NCI-H774 (cell line): ENCODE measurements at places on chromosomes 2 and 18.

DNA sequence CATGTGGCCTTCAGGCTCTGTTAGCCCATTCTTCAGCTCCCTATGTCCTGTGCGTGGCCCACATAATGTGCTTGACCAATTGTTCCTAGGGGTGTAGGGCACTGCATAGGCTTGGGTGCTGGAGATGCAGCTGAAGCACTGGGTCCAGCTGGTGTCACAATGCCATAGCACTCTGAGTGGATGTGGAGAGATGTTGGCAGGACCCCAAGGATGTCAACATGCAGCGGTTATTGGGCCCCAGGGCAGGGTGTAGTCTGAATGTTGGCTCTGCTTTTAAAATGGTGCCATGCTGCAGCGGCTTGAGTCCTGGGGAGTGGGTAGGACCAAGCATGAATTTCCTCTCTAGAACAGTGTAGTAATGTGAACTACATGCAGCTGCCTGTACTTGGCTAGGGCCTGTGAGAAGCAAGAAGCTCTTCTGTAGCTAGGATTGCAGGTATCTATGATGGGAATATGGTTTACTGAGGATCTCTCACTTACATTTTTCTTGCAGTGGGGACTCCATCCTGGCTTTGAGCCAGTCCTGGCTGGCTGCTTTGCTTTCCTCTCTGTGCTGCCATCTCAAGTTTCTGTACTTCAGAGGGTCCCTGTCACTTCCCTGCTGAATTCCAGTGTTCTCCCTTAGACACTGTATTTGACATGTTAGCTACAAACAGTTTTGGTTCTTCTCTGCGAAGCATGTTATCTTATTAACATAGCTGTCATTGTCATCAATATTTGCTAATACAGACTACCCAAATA lies 148.4 kb downstream of the CSRNP3 start:
- DNase-seq = no peak

GRCh38 chr2:28322051-28322450 lies 70.6 kb upstream of the FOSL2 start:
- no peak for DNase-seq

DNA sequence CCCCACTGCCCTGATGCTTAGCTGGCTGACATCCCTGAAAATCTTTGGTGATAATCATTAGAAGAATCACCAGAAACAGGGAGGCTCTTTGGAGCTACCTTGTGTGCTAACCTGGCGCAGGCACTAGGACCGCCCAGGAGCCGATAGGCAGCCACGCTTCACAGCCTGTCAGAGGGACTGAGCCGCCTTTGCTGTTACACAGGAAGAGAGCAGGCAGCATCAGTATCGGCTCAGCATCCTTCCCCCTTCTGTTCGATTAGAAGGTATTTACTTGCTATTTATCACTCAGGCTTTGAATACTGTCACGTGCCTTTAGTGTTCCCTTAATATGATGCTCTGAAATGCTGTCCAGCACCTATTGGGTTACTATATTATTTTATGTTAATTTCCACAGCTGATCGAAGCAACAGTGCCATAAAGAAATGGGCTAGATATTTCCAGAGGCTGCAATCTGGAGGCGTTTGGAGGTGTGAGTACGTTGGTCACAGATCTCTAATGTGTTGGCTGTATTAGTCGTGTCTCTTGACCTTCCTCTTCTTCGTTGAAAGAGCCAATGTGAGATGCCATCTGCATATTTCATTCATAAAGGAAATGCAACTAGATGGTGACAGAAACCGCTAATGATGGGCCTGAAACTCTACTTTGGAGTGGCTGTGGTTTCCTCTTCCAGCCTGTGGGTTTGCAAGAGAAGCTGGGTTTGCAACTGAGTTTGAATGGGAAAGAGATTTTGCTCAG lies 110.4 kb upstream of the RAB27B start:
- peak; percentile 4 for DNase-seq

DNA sequence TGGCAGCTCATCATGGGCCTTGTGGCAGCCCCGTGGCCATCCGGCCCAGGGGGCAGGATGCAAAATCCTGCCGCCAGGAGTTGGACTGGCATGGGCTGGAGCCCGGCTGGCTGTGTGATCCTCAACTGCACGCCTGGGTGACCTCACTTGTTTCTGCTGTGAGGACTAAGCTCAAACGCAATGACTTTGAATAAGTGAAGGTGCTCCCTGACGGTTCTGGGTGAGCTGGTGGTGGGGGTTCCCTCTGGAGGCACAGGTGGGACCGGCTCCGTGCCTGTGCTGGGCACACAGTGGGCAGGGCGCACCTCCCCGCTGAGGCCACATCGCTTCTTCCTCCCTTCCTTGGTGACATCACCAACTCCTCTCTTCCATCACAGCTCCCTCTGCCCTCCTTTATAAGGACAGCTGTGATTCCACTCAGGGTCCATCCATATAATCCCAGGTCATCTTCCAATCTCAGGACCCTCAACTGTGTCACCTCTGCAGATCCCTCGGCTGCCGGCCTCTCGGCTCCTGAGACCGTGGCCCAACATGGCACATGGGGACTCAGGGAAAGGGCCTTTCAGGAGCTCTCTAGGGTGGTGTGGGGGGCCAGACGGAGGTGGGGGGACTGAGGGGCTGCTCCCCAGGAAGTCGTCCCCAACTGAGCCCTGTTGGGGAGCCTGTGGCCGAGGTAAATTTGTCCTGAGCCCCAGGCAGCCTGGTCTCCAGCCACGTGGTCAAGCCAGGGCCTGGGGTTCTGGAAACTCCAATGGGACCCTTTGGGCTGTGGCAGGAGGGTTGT lies 75.5 kb upstream of the ODC1 start:
- no peak for DNase-seq

DNA sequence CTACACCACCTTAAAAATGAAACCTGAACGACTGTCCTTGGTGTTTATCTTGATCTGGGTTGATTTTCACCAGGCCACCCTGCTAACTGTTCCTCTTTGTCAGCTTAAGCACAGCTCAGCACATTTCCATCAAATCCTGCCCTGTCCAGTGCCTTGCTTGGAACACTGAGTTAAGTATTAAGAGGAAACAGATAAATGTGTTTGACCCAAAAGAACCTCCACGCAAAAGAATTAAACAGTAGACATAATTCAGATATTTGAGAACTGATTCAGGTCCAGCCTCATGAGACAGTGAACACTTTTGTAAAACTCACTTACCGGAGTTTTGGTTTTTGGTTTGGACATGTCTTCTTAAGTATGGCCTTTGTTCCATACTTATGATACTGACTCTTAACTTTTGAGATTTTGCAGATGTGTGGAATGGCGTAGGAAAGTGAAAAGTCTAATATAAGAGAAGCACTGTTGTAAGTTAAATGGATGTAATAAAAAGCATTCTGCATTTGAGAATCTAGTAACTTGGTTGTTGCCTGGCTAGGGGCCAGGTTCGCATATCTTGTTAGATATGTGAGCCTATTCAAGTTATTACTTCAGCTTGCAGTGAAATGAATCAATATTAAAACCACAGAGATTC lies 88.9 kb upstream of the SERPINE2 start:
- DNase-seq = no peak

DNA sequence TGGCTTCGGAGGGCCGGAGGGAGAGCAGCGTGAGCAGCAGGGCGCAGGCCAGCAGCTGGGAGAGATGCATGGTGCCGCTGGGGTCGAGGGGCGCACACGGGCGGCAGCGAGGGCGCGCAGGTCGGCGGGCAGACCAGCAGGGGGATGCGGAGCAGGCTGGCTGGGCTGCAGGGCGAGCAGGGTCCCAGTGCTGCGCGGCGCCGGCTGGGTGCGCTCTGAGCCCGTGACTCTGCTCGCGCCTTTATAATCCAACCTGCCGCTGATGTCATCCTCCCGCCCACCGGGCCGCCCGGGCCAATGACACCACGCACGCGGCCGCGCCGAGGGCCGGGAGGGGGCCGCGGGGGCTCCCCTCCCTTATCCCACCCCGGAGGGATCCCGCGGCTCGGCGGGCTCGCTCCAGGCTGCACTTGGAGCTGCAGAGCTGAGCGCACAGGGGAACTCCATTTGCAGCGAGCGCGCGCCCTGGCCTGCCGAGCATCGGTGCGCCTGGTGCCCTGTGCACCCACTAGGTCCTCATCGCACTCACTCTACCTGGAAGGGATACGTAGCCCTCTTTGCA lies at the start of gene NPPC:
TSS of gene NPPC (minus strand) at position 217 of the 562 bp plus-strand sequence. CDS start at position 70, 147 bp downstream.
- peak; percentile 8 for DNase-seq

DNA sequence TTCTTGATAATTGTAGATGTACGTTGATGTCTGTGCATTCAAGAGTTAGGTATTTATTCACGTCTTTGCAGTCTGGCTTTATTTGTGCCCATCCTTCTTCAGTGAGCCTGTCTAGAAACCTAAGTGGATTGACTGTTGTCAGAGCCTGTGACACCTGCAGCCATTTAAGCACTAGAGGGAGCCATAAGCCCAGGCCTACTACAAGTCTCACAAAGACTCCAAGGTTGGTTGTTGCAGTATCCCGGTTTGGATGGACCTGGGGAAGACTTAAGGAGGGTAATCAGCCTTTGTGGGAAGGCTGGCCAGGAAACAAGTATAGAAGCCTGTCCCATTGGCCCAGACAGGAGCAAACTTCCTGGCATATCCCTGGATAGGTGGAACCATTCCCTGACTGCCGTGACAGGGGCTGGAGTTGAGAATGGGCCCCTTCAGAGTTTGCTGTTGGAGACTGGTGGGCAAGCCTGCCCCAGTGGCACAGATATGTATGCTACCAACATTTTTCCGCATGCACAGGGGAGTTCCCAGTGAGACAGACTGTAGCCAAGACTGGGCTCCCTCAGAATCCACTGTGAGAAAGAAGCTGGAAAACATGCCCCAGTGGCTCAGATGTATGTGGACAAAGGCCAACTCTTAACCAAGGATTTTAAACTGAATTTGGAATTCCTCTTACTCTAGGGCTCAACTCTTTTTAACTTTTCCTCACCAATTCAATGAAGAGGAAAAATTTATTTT lies 9.3 kb upstream of the LRRC30 start:
- DNase-seq = peak; percentile 4

DNA sequence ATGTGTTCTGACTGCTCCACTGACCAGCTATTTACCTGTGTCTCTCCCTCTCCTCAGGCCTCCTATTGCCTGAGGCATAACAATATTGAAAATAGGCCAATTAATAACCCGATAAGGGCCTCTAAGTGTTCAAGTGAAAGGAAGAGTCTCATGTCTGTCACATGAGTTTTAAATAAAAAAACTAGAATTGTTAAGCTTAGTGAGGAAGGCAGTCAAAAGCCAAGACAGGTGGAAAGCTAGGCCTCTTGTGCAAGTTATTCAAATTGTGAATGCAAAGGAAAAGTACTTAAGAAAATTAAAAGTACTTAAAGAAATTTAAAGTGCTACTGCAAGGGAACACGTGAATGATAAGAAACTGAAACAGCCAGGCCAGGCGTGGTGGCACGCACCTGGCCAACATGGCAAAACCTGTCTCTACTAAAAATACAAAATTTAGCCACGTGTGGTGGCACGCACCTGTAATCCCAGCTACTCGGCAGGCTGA lies 44.9 kb upstream of the TAF4B start:
- DNase-seq = no peak

DNA sequence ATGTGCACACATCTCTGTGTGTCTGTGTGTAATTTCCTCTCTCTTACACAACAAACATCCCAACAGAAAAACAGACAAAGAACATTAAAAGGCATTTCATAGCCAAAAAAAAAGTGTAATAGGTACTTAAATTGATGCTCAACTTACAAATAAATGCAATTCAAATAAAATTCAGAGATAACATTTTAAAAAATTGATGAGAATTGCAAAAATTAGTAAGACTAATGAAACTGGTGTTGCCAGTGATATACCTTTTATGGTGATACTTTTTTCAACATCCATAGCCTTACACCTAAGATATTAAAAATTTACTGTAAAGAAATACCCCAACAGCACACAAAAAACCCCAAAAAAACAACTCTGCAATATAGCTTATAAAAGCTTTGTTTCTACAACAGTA lies 76.0 kb downstream of the SS18 start:
- no peak for DNase-seq

- no peak for DNase-seq
Observed at GRCh38 chr18:56651771-56652092, 573 bp downstream of the WDR7 start.

DNA sequence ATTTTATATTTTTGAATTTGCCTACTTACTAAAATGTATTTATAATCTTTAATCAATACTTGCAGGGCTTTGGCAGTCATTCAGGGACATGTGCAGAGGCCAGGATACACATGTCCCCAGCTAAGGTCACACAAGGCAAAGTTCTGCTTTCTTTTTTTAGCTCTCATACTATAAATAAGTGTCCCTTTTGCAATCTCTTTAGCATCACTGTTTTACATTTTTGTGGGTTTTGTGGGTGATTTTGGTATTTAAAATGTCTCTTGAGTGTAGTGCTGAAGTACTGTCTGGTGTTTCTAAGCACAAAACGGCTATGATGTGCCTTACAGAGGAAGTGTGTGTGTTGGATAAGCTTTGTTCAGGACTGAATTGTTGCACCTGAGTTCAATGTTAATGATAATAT lies 309.0 kb upstream of the GULP1 start:
- DNase-seq = no peak

DNA sequence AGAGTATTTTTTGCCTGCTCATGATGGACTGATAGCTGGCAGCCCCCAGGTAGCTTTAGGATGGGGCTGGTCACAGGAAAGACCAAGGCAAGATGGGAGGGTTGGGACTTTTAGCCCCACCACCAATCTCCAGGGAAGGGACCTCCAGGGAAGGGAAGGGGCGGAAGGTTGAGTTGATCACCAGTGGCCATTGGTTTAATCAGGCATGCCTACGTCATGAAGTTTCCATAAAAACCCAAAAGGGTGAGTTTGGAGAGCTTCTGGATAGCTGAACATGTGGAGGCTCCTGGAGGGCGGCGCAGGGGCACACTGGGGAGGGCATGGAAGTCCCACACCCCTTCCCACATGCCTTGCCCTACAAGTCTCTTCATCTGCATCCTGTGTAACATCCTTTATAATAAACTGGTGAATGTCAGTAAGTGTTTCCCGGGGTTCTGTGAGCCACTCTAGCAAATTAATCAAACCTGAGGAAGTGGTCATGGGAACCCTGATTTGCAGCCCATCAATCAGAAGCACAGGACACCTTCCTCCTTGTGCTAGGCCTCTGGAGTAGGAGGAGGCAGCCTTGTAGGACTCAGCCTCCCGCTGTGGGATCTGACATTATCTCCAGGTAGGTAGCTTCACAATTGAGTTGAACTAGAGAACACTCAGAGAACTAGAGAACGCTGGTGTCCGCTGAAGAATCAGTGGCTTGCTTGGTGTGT lies 30.3 kb downstream of the RAB31 start:
- DNase-seq = no peak

DNA sequence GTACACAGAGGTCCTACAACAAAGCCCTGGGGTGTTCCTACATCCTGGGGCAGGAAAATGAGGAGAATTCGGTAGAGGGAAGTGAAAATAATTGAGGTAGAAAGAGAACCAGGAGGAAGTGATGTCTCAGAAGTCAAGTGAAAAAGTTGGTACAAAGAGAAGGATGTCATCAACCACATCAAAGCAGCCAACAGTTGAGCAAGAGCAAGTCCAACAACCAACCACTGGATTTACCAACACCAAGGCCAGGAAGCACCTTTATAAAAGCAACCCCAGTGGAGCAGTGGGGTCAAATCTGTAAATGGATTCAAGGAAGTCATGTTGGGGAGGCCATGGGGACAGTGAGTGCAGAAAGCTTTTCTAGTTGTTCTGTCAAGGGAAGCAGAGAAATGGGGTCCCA lies 360.4 kb downstream of the ZNF516 start:
- no peak for DNase-seq
